NCI-H460 (cell line): ENCODE measurements at places on chromosomes 11 and 22.

GRCh38 chr22:28183078-28183860, 264.2 kb upstream of the PITPNB start:
- DNase-seq: no peak

GRCh38 chr22:40919446-40919845, 31.7 kb upstream of the RBX1 start:
- DNase-seq: no peak

DNA sequence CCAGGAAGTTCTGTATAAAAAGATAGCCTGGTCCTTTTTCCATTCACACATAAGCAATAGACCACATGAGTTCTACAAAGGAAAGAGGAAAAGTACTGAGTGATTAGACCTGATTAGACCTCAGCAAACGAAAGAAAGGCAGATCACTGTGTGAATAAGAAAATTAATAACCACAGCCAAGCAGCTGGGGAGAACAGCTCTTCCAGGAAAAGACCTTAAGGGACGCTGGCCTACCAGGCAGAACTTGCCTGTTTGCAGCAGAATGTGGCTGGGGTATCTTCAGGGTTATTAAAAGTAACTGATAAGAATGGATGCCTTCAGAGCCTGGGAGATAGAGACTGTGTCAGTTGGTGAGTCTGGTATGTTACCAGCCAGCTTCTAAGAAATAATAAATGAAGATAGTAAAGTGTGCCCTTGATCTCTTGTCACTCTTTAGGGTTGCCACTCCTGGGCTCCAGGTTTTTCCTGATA, 172.9 kb downstream of the DBX1 start:
- no peak for DNase-seq

- no peak for DNase-seq
Measured at GRCh38 chr11:80598905-80599304, 1158.1 kb upstream of the TENM4 start.

DNA sequence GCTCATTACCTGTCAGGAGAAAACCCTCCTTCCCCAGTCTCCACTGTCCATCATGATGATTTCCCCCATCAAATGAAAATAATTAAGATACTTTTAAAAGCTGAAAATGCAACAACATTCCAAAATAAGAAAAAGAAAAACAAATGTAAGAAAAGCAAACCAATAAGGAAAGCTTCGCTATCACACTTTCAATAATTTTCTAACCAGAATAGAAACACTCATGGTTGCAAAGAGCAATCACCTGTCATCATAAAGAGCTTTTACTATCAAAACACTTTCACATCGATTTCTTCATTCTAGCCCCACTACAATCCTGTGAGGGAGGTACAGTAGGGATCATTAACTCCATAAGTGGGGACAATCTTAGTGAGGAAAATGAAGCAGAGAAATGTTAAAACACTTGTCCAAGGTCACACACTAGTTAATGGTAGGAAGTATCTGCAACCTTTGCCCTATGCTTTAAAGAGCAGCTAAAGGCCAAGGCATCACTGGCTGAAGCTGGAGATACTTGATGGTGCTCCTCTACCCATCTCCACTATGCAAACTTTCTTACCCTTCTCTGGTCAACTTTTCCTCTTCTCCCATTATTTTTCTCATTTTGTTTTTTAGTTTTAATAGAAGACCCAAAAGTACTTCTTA, 2.6 kb downstream of the RBM4B start:
- no peak for DNase-seq

DNA sequence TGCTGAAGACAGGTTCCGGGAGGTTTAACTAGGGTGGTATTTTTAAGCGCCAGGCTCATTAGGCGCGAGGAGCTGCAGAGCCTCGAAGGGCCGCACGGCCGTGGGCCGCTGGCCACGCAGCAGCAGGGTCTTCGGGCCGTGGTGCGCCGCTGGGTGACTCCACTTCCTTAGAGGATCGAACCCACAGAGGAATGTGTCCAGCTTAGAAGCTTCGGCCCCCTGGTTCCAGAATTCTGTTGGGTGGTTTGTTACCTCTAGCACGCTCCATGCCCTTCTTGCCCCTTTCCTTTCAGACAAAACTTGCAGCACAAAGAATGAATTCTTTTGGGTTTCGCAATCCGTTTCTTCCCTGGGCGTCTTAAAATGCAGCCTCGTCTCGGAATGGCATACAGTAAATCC, 773 bp upstream of the PATL1 start:
- no peak for DNase-seq

GRCh38 chr11:1513326-1514296, 27.0 kb upstream of the MOB2 start:
- DNase-seq: no peak

DNA sequence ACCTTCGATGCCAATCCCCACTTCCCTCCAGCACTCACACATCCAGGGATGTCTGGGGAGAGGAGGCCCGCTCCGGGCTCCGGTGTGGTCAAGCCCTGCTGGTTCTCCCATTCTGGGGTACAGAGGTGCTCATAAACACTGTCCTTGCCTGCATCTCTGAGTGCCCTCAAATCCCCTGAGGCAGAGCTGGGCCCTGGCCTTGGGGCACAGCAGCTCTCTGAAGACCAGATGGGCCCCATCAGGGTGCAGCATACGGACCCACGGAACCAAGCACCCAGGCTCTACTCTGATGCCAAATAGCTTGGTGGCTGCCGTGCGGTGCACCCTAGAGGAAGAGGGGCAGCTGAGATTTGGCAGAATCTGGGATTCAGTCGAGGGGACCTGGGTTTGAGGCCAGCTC, 35.7 kb upstream of the NNMT start:
- no peak for DNase-seq

- no peak for DNase-seq
Measured at GRCh38 chr11:19365743-19366410, 125.1 kb upstream of the E2F8 start.

GRCh38 chr11:38510041-38510440, 1912.0 kb upstream of the RAG2 start:
- no peak for DNase-seq

- no peak for DNase-seq
Measured at GRCh38 chr11:67493548-67494370, 10.9 kb downstream of the AIP start.

GRCh38 chr11:73323464-73323863, 15.4 kb downstream of the ARHGEF17 start:
- DNase-seq: no peak

GRCh38 chr11:125164422-125165110, at the start of gene PKNOX2:
PKNOX2 (plus strand) TSS chr11:125164751; CDS start chr11:125351306, 186,555 bp downstream.
- DNase-seq: peak; percentile 26

GRCh38 chr11:36748836-36749235, 150.8 kb upstream of the RAG2 start:
- no peak for DNase-seq

- DNase-seq: no peak
Measured at GRCh38 chr22:22086501-22087158, 104.0 kb upstream of the TOP3B start.

DNA sequence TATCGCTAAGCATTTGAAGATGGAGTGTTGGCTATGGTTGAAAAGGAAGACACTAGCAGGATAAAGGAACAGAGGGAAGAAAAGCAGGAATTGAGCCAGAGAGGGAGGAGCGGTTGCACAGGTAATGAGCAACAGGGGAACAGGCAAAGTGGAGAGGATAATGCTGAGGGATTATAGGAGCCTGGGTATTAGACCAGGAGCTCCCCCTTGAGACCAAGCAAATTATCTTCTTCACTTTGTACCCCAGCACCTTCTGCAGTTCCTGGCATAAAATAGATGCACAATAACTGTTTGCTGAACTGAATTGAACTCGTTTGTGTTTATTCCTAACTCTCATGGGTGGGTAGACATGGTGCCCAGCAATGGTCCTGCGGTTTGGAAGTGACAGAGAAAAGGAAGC, 54.6 kb upstream of the OR5P2 start:
- DNase-seq: no peak

DNA sequence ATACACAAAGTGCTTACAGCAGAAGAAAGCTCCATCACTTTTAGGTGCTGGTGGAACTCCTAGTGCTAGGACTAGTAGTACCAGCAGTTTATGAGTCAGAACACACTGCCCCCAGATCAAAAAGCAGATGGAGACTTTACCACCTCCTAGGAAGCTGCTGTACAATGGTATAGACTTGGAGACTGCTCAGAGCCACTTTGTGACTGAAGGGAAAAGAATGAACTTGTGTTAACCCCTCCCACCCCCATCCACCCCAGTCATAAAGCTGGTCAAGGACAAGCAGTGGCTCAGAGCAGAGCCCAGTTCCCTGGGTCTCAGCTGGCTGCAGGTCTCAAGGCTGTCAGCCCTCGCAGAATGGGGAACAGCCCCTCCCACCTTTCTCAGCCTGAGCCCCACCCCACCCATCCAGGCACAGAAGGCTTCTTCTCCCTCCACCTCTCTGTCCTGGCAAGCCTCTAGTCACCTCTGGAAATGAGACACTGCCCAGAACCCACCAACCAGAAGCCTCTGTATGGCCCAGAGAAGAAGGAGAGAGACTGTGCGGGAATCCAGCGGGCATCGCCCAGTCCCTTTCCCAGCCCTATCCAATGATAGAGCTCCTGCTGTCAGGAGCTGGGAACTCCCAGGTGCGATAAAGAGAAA, 23.8 kb downstream of the PACSIN2 start:
- no peak for DNase-seq
